Activated T-cell treated with anti-CD3 and anti-CD28 coated beads for 4 hours (primary cell): ENCODE measurements at places on chromosomes 5 and 9.

GRCh38 chr5:76174101-76174500, 90.9 kb downstream of the SV2C start:
- no peak for DNase-seq

- DNase-seq = no peak
These were observed 243.8 kb upstream of the VLDLR start for GRCh38 chr9:2377834-2378233.

GRCh38 chr5:134944630-134945029, 23.1 kb upstream of the CATSPER3 start:
- DNase-seq = no peak

- no peak for DNase-seq
These were observed 15.4 kb downstream of the SFXN1 start for GRCh38 chr5:175493726-175494125.

GRCh38 chr9:35203528-35203927, 41.7 kb downstream of the UNC13B start:
- no peak for DNase-seq
